Testis (tissue), 5 donors: ENCODE measurements at places on chromosomes 11 and 22. TPM values are rescaled to one million over a fixed set of nuclear protein-coding genes. Genes with fewer than 3 reads are reported as not detected.

Gene SLC22A12
- total RNA-seq = not detected

DNA sequence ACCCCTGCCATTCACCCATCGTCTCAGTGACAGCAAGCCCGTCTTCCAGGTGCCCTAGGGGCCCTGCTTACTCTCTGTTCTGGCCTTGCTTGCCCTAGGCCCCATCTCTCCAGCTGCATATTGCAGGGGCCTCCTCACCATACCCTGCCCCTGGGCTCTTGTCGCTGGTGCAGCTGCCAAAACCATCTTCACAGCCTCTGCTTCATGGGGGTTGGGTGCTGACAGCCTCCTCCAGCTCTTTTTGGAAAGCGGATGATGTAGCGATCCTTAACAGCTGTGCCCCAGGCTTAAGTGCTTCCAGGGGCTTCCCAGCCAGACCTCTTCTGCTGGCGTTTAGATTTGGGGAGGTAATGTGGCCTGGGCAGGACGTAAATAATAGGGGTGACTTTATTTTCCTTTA, 61.2 kb upstream of the SUSD2 start:
- no peak overlapping the region for H3K27ac ChIP-seq
- H3K36me3 ChIP-seq = no peaks in the 10 kb centered on the region
- H3K27me3 ChIP-seq = no peaks in the 10 kb centered on the region

DNA sequence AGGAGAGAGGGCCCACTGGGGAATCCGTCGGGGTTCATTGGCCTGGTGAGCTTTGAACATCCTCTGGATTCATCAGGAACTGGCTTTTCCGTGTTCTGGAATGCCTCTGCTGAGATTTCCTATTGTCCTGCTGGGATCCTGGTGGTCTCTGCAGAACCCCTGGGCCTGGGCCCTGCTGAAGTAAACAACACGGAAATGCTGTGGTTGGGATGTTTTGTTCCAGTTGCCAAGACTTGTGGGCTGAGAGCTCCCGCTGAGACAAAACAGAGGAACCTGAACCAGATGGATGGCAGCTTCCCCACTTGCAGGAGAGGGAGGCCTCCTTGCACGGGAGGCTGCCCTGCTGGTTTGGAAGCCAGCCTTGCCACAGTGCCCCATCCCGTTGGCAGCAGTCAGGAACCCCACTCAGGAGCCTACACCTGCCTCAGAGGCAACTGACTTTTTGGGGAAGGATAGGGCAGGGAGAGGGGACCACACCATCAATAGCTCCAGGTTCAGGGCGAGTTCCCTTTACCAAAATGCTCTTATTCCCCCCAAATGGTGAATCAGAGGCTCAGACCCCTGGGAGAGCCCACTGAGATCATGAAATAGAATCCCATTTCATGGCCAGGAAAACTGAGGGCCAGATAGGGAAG, 60.7 kb downstream of the LRRC32 start:
- DNase-seq = no peak
- H3K27ac ChIP-seq = no peak overlapping the region
- no peaks in the 10 kb centered on the region for H3K27me3 ChIP-seq
- no peak overlapping the region for H3K4me3 ChIP-seq
- peaks cover 19% of the 10 kb centered on the region for H3K4me1 ChIP-seq

- H3K4me3 ChIP-seq = no peak overlapping the region
- H3K27me3 ChIP-seq = no peaks in the 10 kb centered on the region
- no peaks in the 10 kb centered on the region for H3K36me3 ChIP-seq
- DNase-seq = no peak
- peaks cover 1% of the 10 kb centered on the region for H3K4me1 ChIP-seq
Observed at GRCh38 chr11:122714484-122714883, 59.0 kb downstream of the UBASH3B start.

DNA sequence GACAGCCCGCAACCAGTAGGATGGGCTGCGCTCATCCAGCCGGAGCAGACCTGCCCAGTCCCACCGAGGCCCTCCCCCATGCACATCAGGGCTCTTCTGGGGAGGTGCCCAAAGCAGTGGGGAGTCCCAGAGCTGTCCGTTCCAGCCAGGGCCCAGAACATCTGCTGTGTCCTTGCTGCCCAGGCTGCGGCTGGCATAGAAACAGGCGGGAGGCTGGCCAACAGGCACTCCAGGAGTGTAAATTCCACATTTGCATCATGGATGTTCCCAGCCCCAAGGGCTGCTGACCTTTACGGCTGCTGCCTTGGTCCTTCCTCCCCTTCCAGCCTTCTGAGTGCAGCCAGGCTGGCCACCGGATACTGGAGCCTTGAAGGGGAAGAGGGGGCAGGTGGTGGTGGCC, 30.0 kb upstream of the SYT7 start:
- no peaks in the 10 kb centered on the region for H3K36me3 ChIP-seq
- H3K27ac ChIP-seq = no peak overlapping the region
- no peaks in the 10 kb centered on the region for H3K27me3 ChIP-seq
- no peak overlapping the region for H3K4me3 ChIP-seq
- DNase-seq = no peak

DNA sequence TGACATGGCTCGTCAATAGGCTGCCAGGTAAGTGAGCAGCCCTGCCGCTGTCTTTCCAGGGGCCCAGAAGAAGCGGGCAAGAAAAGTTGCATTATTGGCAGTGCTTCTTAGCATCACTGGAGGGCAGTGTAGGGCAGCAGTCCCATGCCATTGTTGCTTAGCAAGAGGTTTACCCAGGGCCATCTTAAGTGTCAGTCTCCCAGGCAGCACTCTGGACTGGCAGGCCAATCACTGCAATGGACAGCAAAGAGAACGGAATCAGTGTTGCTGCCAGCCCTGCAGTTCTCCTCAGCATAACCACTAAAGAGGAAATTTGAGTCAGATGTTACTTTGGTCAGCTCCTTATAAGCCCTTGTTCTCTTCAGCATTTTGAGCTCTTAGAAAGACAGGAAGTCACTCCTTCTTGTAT, 13.4 kb upstream of the GRK2 start:
- no peaks in the 10 kb centered on the region for H3K4me1 ChIP-seq
- no peaks in the 10 kb centered on the region for H3K27me3 ChIP-seq
- H3K36me3 ChIP-seq = no peaks in the 10 kb centered on the region
- no peak overlapping the region for H3K4me3 ChIP-seq
- H3K27ac ChIP-seq = no peak overlapping the region

DNA sequence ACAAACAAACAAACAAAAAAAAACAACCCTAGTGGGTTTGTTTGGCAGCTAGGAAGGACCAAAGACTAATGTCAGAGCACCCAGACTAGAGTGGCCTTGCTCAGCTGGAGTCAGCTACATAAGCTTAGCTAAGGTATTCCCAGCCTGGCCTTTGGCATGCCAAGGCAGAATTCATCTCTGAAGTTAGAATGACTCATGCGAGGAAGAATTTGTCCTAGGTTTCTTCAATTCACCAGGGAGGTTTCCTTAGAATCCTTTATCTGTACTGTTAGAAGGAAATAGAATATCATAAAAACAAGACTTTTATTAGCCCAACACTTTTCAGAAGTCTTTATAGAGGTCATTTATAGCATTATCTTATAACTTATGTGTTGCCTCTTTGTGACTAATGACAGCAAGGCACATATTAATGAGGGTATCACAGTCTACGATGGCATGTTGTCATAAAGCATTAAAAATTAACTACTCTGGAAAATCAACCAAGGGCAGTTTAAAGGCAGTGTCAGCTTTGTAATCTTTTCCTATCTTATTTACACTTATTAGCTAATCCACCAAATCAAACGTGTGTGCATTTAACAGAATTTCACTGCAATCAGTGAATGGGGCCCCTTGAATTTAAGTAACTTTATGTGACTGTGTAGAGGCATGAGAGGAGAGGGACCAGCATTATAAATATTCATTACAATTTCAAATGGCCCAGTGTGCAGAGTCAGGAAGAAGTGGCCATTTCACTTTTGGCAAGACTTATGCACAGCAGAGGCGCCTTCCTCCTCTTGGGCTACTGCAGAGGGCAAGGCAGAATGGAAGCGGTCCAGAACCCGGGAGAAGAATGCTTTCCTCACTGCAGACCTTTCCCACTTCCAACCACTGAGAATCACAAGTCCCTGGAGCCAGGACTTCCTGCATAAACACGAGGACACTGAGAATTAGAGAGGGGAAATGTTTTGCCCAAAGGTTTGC, 36.3 kb downstream of the SLC5A1 start:
- H3K4me3 ChIP-seq = no peak overlapping the region
- H3K36me3 ChIP-seq = no peaks in the 10 kb centered on the region
- H3K27me3 ChIP-seq = no peaks in the 10 kb centered on the region
- DNase-seq = peak; percentile 34
- H3K4me1 ChIP-seq = peaks cover 8% of the 10 kb centered on the region
- H3K27ac ChIP-seq = no peak overlapping the region

Gene PLAAT4
- total RNA-seq = 14.2 TPM

Gene FAM76B
- 122 TPM for total RNA-seq

Gene HOATZ
- 23.7 TPM for total RNA-seq

GRCh38 chr22:17475318-17476230, 87.7 kb upstream of the SLC25A18 start:
- no peak for DNase-seq
- H3K27me3 ChIP-seq = no peaks in the 10 kb centered on the region
- H3K4me1 ChIP-seq = no peaks in the 10 kb centered on the region
- no peak overlapping the region for H3K4me3 ChIP-seq
- H3K36me3 ChIP-seq = no peaks in the 10 kb centered on the region

DNA sequence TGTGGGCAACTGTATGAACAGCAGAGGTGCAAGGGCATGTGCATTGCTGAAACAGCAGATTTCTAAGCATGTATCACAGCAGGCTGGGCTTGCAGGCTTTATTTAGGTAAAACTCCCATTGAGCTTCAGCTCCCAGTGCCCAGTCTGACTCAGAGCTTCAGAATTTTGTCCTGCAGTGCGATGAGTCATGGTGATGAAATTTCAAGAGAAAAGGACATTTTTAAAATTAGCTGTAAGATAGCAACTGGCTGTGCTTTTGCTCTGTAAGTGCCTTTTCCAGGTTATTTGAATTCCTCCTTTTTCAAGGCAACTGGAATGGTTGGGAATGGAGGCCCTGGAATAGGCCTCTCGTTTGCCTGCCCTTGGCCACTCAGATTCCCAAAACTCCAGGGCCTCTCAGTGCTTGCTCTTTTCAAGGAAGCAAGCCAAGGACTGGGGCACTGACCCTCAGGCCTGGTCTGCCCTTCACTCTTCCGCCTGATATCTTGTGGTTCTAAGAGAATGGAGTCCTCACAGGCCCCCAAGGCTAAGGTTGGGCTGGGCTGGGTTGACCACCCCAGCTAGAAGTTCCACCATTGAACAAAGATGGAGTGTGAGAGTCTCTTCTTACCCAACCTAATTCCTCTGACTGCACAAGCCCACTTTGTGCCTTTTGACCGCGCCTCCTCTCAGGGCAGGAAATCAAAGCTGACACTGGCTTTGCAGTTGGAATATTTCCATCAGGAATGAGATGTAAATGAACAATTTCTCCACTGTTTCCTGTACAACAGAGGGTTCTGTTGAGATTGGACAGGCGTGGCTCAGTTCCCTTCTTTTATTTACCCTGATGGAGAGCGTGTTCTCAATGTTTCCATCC, 59.5 kb upstream of the PRSS23 start:
- no peaks in the 10 kb centered on the region for H3K36me3 ChIP-seq
- no peak overlapping the region for H3K4me3 ChIP-seq
- H3K27ac ChIP-seq = peak overlapping the region; percentile 83

GRCh38 chr11:94243571-94244515, 60.5 kb upstream of the IZUMO1R start:
- H3K4me3 ChIP-seq = no peak overlapping the region
- no peaks in the 10 kb centered on the region for H3K27me3 ChIP-seq
- H3K4me1 ChIP-seq = no peaks in the 10 kb centered on the region
- no peaks in the 10 kb centered on the region for H3K36me3 ChIP-seq
- DNase-seq = no peak

DNA sequence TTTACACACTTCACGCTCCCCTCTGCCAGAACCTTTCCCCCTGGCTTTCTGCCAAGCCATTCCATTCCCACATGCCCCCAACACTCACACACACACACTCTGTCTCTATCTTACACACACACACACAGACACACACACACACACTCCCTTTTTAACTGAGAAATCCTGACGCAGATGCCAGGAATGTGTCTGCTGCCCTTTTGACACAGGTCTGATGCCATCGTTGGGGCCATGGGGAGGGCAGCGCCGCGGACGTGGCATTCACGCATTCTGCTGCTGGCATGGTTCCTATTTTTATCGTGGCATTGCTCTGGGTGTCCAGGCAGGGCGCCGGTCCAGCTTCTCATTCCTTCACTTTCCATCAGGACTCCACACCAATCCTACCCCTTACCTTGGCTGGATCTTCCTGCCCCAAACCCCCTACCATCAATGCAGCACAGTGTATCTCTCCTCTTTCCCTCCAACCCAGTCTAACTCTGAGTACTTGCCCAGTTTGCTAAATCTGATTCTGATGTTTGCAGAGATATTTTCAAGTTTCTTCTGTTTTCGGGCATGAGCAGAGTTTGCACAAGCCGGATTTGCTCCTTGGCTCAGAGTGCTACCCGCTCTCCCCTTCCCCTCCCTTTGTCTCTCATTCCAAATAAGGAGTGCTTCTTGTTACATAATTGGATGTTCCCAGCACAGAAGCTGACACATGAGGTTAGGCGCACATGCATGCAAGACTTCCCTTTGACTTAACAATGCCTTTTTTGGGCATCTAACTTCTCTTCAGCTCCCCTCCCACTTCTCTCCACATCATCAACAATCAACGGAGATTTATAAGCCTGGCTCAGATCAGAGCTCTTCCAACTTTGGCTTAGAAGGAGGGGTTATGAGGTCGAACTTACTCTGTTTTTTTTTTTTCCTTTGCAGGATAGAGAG, 18.8 kb downstream of the SNX19 start:
- peak overlapping the region; percentile 34 for H3K27ac ChIP-seq
- no peaks in the 10 kb centered on the region for H3K36me3 ChIP-seq
- no peak overlapping the region for H3K4me3 ChIP-seq
- H3K4me1 ChIP-seq = peaks cover 15% of the 10 kb centered on the region

DNA sequence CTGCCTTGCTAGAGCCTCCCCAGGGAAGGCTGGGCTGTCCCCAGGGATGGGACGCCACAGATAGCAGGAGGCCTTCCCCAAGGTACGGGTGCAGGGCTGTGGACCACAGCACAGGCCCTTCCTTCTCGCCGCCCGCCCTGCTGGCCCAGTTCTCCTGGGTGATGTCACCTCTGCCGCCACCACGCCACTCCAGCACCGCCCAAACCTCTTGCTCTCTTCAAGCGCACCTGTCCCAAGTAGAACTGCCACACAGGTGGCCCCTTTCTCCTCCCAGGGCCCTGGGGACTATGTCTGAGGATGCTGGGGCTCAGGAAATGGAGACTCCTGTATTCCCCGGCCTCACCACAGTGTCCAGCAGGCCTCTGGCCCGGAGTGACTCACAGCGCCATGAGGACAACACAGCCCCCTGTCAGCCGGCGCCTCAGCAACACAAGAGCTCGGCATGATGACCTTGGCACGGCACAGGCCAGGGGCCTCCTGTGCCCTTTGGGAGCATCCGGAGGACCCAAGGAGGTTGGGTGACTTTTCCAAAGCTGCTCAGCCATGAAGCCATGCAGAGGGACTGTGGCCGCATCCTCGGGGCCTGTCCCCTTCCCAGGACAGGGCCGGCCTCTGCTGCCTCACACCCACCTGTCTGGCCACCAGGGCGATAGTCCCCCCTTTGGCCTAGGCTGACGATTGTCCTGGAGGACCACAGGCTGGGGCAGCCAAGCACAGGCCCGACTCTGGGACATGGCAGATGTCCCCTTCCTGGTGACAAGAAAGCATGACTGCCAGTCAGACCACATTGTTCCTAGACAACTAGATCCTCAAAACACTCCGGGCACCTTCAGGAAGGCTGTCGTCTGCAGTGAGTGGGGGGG, 1023.5 kb downstream of the BRD1 start:
- no peaks in the 10 kb centered on the region for H3K36me3 ChIP-seq
- H3K27ac ChIP-seq = no peak overlapping the region
- no peak for DNase-seq
- no peaks in the 10 kb centered on the region for H3K27me3 ChIP-seq
- no peak overlapping the region for H3K4me3 ChIP-seq

Gene CCDC116
- 16.0 TPM for total RNA-seq
